Activated naive CD4-positive, alpha-beta T cell (primary cell): ENCODE measurements at places on chromosomes 2 and 18.

DNA sequence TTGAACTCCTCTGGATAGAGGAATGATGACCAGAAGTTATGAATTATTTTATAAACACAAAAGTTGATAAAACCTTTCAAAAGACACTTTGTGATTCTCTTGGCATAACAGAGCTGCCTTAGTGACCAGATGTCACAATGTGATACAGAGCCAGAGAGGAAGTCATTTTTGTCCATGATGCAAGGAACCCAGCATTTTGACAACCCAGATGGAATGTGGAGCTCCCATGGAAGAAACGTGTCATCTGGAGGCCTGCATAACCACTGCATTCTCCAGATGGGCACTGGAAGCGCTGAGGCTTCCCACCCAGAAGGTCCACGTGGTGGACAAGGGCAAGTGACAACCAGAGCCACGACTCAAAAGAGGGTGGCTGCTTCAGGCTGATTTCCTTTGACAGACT, 30.1 kb downstream of the HRH4 start:
- DNase-seq: no peak

DNA sequence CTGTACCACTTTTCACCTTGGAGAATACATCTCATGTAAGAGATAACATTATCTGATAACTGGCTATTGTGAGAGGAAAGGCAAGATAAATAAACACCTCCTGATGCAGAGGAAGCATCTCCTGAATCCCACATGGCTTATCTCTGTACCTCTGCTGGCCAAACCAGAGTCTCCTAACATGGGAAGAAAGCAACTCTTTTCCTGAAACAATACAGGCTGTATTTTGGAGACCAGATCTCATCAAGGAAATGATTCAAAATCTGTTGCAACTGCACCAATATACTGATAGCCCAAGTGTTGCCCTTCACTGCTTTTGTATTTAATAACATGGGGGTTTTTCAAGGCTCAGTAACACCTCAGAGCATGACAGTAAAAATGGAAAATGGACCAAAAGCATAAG, 106.9 kb downstream of the MREG start:
- no peak for DNase-seq

DNA sequence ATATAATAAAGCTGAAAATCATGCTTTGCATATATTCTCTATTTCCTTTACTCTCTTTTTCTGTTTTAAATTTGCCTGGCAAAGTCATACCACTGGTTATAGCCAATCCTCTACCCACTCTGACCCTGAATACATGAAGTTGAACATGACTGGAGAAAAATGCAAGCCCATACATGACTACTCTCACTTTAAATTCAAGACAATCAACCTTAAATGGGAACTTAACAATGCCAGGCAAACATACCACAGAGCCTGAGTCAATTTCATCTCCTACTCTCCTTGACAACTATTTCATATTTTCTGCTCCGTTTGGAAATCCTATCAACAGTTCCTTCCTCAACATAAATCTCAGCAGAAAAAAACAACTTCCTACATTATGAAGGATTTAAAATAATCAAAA, 22.6 kb downstream of the RAD51AP2 start:
- no peak for DNase-seq

GRCh38 chr2:165002638-165003037, 47.3 kb upstream of the SLC38A11 start:
- no peak for DNase-seq

DNA sequence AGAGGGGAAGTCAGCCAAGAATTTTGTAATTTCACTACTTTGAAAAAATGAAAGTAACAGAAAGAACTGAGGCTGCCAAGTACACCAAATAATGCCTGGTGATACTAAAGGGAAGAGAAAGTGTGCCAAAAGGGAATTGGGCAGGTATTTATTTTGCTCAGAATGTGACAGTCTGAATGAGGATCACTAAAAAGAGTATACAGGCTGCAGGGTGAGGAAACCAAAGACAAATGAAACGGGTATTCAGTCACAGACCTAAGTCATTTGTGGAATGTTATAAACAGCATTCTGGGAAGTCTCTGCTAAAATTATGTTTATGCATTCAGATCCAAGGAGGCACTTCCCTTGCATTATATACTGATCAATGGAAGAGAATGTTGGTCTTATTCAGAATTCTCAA, 418.6 kb upstream of the SLC39A10 start:
- no peak for DNase-seq

- no peak for DNase-seq
Observed at GRCh38 chr18:41126541-41127235, 828.3 kb upstream of the PIK3C3 start.

- no peak for DNase-seq
Observed at GRCh38 chr2:189541591-189541990, 39.0 kb downstream of the SLC40A1 start.

DNA sequence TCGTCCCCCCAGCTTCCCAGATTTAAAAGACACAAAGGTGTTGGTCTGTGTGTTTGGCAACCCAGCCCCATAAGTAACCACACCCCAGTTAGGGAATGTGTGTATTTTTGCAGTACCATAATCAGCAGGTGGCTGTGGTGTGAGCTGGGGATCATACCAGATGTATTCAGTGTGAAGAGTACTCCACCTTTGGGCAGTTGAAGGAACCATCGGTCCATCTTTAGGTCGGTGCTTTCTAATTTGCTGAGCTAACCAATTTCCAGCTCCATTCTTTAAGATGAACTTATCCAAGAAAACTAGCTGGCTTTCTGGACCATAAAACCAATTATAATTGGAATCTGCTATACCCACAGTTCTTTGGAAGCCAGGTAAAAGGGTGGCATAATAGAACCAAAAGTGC, 3.2 kb downstream of the DSEL start:
- no peak for DNase-seq

DNA sequence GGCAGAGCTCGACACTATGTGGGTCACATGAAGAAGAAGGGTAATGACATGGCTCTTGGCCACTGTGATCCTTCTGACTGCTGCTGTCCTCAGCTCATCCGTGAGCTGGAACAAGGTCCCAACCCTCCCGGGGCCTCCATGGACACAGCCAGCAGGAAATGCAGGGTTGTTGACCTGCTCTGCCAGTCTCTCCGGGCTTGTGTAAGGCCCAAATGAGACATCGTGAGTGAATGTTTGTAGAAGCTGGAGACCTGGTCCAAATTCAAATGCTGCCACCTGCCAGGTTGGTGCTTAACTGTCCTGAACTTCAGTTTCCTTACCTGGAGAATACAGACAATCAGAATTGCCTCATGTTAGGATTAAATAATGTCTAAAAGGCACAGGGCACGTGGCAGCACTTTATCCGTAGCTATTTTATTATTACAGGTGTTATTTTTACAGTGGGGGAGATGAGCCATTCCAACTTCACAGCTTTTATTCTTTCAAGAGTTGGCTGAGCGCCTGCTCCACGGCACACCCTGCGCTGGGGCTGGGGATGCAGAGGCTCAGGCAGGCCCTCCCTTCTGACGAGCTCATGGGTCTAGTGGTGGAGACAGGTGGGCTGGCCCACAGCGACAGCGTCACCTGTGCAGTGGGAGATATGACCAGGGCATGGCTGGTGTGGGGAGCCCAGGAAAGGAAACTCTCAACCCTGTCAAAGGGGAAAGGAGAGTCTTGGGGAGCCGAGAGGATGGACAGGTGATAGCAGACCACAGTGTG, 15.1 kb downstream of the ARHGEF4 start:
- DNase-seq: no peak

- DNase-seq: no peak
Observed at GRCh38 chr2:123993728-123994323, 31.3 kb upstream of the CNTNAP5 start.
